ENCODE measurements at places on chromosomes 16 and 17.

DNA sequence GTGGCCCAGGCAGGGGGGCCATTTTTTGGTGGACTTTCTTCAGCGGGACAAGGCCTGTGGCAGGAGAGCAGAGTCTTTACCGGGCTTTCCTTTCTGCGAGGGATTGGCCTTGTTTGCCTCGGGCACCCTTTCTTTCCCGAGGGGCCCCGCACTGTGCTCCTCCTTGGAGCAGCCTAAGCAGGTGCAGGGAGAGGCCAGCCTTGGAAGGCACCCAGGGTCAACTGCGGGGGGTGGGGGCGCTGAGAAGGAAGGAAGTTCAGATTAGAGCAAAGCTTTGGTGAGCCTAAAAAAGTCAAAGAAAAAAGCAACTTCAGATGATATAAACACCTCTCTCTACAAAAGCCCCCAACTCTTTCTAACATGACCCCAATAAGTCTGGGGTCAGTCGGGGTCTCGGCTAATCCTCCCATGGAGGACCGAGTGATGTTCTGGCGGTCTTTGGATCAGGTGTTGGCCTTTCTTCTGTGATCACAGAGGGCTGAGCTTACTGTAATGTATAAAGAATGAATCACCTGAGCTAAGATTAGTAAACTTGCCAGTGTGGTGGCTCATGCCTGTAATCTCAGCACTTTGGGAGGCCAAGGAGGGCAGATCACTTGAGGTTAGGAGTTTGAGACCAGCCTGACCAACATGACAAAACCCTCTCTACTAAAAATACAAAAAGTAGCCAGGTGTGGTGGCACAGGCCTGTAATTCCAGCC lies 63.0 kb downstream of the PGS1 start:
- DNase-seq = no peak

DNA sequence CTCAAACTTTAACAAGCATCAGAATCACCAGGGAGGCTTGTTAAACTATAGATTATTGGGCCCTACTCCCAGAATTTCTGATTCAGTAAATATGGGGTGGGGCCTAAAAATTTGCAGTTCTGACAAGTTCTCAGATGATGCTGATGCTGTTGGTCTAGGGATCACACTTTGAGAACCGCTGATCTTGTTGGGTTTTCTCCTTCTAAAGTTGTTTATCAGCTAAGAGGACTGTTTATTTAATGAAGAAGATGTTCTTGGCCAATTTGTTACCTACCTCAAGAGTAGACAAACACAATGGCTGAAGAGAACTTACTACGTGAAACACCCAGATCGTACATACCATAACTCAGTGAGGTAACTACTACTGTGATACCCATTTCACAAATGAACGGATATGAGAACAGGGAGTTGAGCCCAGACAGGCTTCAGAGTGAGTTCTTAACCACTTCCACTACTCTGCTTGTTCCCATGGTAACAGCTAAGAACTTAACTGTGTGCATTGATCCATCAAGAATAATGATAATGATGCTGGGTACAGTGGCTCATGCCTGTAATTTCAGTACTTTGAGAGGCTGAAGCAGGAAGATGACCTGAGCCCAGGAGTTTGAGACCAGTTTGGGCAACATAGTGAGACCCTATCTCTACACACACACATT lies 85.3 kb upstream of the NSRP1 start:
- DNase-seq = no peak

DNA sequence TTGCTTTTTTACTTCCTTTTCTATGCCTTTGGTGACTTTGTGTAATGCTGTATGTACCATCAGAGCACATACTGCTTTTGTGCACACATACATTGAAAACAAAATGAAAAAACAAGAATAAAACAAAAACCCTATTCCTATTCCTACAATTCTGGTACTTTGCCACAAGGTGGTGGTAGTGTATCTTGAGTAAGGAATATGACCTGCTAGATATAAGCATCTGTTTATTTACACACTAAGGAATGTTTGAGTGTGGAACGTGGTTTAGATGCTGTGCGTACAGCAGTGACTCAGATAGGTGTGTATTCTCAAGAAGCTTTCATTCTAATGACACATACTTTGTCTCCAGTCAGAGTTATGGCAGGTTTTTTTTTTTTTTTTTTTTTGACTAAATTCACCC lies 606.2 kb downstream of the WWOX start:
- DNase-seq = no peak

- no peak for DNase-seq
These were observed 572 bp downstream of the PSMB6 start for GRCh38 chr17:4796552-4796920.

GRCh38 chr16:67395458-67396158 lies 2.3 kb upstream of the TPPP3 start:
- no peak for DNase-seq

DNA sequence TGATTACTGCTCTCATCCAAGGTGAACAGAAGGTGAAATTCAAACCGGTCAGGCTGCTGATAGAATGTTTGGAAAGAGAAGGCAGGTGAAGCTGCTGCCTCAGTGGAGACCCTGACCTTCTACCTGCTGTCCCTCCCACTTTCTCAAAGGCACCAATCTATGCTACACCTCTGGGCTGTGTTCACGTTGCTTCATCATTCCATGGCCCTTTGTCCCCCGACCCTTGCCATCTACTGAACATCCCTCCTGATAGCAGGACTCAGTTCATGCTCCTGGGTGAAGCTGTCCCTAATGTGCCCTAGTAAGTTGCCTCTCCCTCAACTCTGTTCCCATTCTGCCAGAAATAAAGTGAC lies 44.2 kb upstream of the SOX9 start:
- no peak for DNase-seq

DNA sequence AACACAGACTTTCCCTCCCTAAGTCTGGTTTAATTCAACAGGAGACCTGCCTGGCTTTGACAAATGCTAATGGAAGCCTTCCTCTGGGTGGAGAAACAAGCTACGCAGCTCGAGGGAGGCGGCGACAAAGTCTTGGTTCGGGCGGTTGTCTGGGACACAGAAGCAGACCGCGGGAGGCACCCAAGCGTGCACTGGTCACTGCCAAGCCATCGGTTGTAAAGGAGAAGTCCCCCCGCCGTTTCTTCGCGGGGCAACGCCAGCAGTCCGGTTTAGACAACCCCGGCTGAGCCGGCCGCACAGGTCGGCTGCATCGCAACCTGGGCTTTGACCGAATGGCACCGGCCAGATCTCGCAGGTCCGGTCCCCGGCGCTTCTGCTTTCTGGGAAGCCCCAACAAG lies 586 bp downstream of the GLYR1 start:
- DNase-seq = peak; percentile 3

DNA sequence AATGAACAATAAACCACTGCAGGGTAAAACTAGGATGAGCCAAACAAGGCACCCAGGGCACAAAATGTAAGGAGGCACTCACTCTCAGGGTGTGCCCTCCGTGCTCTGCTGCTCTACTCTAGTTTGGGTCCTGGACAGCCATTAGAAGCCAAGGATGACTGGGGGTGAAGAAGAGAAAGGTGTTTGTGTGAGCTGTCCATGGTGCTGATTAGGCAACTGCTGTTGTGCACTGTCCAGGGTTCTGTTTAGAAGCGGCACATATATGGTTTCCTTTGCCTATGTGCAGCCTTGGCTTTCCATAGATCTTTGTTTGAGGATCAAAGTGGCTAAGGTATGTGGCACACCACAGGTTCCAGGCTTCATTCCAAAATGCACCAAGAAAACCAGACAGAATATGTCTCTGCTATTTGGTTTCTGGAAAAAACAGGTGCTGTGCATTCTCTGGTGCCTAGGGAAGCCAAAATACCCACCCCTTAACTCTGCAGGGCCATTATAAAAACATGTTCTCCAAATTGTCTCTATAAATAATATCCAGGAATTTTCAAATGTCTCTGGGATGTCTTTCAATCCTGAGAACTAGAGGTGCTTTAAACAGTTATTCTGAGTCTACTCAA lies 123.5 kb downstream of the CBLN1 start:
- no peak for DNase-seq

DNA sequence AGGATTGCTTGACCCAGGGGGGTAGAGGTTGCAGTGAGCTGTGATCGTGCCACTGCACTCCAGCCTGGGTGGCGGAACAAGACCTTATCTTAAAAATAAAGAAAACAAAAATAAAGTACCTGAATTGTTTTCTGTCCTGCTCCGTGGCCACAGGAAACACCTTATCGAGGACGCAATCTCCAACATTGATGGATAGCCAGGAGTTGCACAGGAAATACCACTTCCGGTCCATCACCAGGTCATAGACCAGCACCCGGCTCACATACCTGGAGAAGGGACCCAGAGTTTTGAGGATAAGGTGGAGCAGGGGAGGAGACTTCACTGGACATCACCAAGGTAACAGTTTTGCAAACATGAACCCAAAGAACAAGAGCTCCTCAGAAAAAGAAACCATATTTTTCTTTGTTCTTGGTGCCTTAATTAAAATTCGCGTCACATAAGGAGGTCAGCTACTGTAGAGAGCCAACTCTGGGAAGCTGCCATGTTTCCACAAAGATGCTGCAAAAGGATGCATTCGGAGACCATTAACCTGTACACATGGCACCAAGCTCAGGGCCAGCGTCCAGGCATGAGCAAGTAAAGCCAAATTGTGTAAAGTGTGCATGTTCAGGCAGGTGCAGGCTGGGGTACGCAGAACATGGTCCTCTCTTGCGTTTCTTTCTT lies 55.6 kb upstream of the GCSH start:
- DNase-seq = no peak

DNA sequence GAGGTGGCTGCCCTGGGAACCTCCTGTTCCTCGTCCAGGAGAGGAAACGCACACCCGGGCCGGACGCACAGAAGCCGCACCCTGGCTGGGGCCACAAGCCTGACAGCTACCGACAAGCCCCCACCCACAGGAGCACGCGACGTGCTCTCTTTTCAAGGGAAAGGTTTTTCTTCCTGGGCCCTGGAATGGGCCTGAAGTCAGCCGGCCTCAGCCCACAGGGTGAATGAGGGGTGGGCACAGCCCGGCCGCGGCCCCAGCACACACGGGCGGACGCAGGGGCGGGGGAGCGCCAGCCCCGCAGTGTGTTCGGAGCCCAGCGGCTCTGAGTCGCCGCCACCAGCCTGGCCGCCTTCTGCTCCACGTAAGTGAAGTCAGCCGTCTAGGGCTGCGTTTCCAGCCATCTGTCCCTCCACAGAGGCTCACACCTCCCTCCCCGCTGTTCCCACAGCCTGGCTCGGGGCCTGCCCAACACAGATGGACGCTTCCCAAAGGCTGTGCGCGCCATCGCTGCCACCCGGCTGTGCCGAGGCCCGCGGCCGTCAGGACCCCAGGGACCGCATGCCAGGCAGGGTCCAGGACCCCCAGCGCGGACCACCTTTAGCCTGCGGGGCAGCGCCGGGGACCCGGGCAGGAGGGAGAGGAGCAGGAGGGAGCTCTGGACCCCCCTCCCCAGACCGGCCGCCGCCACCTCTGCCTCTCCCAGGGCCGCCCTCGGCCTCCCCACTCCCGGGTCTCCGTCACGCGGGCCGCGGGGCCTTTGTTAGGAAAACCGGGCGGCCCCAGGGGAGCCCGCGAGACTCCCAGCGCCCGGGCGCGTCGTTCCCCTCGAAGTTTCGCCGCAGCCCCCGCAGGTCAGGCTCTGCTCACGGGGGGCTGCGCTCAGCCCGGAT lies 36.8 kb downstream of the CBFA2T3 start:
- DNase-seq = no peak

- no peak for DNase-seq
These were observed 22.3 kb downstream of the BAIAP2 start for GRCh38 chr17:81057079-81057730.

DNA sequence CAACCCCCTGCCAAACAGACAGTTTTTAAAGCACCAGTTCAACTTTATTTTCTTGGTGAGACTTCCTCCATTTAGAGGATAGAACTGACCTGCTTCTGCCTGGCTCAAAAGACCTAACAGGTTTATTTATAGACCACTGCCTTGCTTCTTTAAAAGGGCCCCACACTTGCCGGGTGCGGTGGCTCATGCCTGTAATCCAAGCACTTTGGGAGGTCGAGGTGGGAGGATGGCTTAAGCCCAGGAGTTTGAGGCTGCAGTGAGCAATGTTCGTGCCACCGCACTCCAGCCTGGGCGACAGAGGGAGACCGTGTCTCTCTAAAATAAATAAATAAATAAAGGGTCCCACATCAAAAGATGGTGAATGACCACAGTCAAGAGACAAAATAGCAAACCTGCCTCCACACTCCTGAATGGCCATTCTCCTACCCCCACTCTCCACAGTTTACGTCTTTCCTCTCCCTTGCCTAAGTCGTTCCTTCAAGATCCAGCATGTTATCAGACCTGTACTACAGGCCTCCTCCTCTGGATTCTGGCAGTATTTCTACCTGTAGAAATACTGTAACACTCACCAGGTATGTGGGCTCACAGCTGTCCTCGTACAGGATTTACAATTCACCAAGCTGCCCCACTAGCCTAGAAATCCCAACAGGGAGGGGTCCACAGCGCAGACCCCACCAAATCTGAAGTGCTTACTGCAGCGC lies 95.6 kb downstream of the SMG6 start:
- no peak for DNase-seq

DNA sequence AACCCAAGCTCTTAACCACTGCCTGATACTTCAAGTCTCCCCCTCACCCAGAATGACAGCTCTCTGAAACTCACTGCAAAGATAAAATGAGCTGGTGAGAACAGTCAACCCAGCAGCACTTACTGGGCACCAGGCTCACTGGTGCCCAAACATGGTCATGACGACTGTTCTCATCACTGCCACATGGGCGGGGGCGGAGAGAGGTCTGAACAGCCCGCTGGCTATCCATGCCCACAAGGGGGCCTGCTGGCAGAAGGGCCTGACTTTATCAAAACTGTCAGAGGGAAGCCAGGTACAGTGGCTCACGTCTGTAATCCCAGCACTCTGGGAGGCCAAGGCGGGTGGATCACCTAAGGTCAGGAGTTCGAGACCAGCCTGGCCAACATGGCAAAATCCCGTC lies 4.0 kb downstream of the MYBBP1A start:
- DNase-seq = no peak

- DNase-seq = no peak
These were observed 81.7 kb upstream of the MSI2 start for GRCh38 chr17:57174591-57174990.

DNA sequence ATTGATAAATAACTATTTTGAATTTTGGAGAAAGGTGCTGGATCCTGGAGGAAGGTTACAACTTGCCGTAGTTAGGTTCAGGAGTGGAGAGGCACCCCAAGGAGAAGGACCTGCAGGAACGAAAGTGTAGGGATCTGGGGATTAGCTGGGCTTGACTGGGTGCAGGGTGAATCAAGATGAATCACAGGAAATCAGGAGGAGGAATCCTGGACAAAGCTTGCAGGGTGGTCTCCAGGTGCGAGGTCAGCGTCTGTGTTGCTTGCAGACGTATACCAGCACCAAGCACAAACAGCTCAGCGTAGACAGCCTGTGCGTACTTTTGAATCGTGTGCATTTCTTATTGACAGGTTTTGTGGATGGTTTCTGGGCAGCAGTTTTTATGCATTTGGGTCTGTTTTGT lies 144.3 kb downstream of the MSI2 start:
- no peak for DNase-seq

- DNase-seq = no peak
These were observed 63.6 kb downstream of the ASIC2 start for GRCh38 chr17:33229499-33229898.

DNA sequence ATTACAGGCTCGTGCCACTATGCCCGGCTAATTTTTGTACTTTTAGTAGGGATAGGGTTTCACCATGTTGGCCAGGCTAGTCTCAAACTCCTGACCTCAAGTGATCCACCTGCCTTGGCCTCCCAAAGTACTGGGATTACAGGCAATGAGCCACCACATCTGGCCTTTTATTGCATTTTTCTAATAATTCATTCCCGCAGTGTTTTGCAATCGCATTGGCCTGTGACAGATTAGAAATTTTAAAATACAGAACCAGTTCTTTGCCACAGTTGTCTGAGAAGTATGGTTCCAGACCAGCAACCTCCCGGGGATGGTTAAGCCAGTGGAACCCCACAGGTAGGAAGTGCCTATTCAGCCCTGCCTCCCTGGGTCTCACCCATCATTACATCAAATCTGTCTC lies 3.2 kb upstream of the CRHR1 start:
- DNase-seq = no peak
